ENCODE measurements at places on chromosomes 1 and 21.

DNA sequence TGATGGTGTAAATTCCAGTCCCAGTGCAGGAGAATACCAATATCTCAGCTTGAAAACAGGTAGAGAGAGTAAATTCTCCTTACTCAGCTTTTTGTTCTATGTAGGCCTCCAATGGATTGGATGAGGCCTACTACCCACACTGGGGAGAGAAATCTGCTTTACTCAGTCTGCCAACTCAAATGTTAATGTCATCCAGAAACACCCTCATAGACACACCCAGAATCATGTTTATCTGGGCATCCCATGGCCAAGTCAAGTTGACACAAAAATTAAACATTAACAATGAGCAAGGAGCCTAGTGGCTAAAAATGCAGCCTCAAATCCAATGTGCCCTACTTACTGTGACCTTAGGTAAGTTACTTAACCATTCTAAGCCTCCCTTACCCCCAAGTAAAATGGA is 6.9 kb upstream of the HLX start:
- peaks cover 4% of the 10 kb centered on the region for H3K4me1 ChIP-seq
- no peak for DNase-seq
- H3K36me3 ChIP-seq = no peaks in the 10 kb centered on the region

GRCh38 chr1:213761845-213762407 is 225.8 kb upstream of the PROX1 start:
- no peaks in the 10 kb centered on the region for H3K36me3 ChIP-seq
- H3K4me1 ChIP-seq = no peaks in the 10 kb centered on the region
- no peaks in the 10 kb centered on the region for H3K27me3 ChIP-seq
- DNase-seq = no peak
- no peak overlapping the region for H3K27ac ChIP-seq

GRCh38 chr1:25820247-25821111 is 725 bp downstream of the MTFR1L start:
- peak overlapping the region; percentile 98 for H3K4me3 ChIP-seq
- no peaks in the 10 kb centered on the region for H3K27me3 ChIP-seq
- peaks cover 26% of the 10 kb centered on the region for H3K4me1 ChIP-seq
- DNase-seq = peak; percentile 77
- no peaks in the 10 kb centered on the region for H3K36me3 ChIP-seq

- no peak for DNase-seq
- H3K4me3 ChIP-seq = no peak overlapping the region
- H3K4me1 ChIP-seq = peaks cover 26% of the 10 kb centered on the region
- no peaks in the 10 kb centered on the region for H3K27me3 ChIP-seq
- no peak overlapping the region for H3K27ac ChIP-seq
Measured at GRCh38 chr21:34077888-34078287, 4.5 kb downstream of the MRPS6 start.

- no peaks in the 10 kb centered on the region for H3K27me3 ChIP-seq
- no peaks in the 10 kb centered on the region for H3K36me3 ChIP-seq
- H3K27ac ChIP-seq = peak overlapping the region; percentile 76
- DNase-seq = no peak
Measured at GRCh38 chr1:172390301-172390682, 30.2 kb upstream of the C1orf105 start.

GRCh38 chr1:100931716-100932115 is 35.8 kb downstream of the SLC30A7 start:
- no peak overlapping the region for H3K4me3 ChIP-seq
- peaks cover 16% of the 10 kb centered on the region for H3K4me1 ChIP-seq
- H3K27ac ChIP-seq = peak overlapping the region; percentile 37
- no peak for DNase-seq

GRCh38 chr1:14855801-14856200 is 257.3 kb downstream of the KAZN start:
- H3K4me1 ChIP-seq = no peaks in the 10 kb centered on the region
- H3K36me3 ChIP-seq = no peaks in the 10 kb centered on the region
- no peak overlapping the region for H3K4me3 ChIP-seq
- no peak overlapping the region for H3K27ac ChIP-seq
- DNase-seq = no peak

- peak; percentile 6 for DNase-seq
- H3K27ac ChIP-seq = peak overlapping the region; percentile 29
- no peaks in the 10 kb centered on the region for H3K27me3 ChIP-seq
Measured at GRCh38 chr1:225453797-225454648, 26.2 kb upstream of the LBR start.

- no peaks in the 10 kb centered on the region for H3K36me3 ChIP-seq
- no peak overlapping the region for H3K27ac ChIP-seq
- DNase-seq = no peak
- no peak overlapping the region for H3K4me3 ChIP-seq
- no peaks in the 10 kb centered on the region for H3K27me3 ChIP-seq
Measured at GRCh38 chr21:15095326-15095725, 30.5 kb upstream of the NRIP1 start.

DNA sequence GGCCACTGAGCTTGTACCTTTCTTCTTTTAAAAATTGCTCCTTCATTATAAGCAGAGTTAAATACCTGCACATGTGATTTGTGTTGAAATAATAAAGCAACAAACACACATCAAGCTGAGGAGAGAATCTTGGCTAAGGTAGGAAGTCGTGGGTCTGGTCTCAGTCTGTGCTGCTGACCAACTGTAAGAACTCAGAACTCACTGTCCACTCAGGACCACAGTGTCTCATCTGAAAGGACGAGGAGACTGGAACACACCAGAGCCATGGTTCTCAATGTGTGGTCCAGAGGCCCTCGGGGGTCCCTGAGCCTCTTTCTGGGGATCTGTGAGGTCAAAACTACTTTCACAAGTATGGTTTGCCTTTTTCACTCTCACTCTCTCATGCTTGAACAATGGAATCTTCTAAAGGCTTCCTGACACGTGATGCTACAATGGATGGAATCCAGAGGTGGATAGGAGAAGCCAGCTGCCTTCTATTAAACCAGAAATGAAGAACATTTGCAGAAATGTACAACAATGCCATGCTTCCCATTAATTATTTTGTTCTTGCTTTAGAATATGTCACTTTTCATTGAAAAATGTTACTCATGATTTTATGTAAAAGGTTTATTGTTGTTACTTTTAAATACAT is 17.3 kb upstream of the ETS2 start:
- no peaks in the 10 kb centered on the region for H3K27me3 ChIP-seq
- H3K27ac ChIP-seq = no peak overlapping the region
- no peak overlapping the region for H3K4me3 ChIP-seq
- no peaks in the 10 kb centered on the region for H3K4me1 ChIP-seq
- no peaks in the 10 kb centered on the region for H3K36me3 ChIP-seq
- no peak for DNase-seq

- DNase-seq = no peak
- H3K27me3 ChIP-seq = no peaks in the 10 kb centered on the region
- no peaks in the 10 kb centered on the region for H3K36me3 ChIP-seq
- H3K4me1 ChIP-seq = no peaks in the 10 kb centered on the region
Measured at GRCh38 chr1:36625935-36626310, 143.2 kb upstream of the CSF3R start.

- H3K27me3 ChIP-seq = no peaks in the 10 kb centered on the region
- no peak for DNase-seq
- H3K4me1 ChIP-seq = no peaks in the 10 kb centered on the region
- H3K4me3 ChIP-seq = no peak overlapping the region
Measured at GRCh38 chr1:156973417-156973816, 53.0 kb downstream of the LRRC71 start.

GRCh38 chr21:29104239-29104708 is 26.2 kb upstream of the MAP3K7CL start:
- H3K27me3 ChIP-seq = no peaks in the 10 kb centered on the region
- H3K4me1 ChIP-seq = no peaks in the 10 kb centered on the region
- no peak overlapping the region for H3K4me3 ChIP-seq

GRCh38 chr1:53378932-53379661 is 51.2 kb upstream of the LRP8 start:
- no peaks in the 10 kb centered on the region for H3K36me3 ChIP-seq
- DNase-seq = no peak
- no peak overlapping the region for H3K4me3 ChIP-seq
- no peaks in the 10 kb centered on the region for H3K4me1 ChIP-seq
- no peak overlapping the region for H3K27ac ChIP-seq
- H3K27me3 ChIP-seq = no peaks in the 10 kb centered on the region

DNA sequence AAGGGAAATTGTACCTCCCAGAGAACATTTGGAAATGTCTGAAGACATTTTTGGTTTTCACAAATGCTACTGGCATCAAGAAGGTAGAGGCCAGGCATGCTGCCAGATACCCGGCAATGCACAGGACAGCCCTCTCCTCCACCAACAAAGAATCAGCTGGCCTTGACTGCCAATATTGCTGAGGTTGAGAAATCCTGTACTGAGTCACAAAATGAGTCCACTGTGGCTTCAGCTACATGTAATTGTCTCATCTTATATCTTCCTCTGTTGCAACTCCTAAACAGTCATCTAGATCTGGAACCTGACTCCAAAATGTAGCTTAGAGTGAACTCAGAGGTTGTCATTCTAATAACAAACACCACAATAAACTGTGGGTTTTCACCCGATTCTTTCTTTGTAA is 327.5 kb upstream of the POGK start:
- H3K27ac ChIP-seq = no peak overlapping the region
- H3K4me3 ChIP-seq = no peak overlapping the region
- DNase-seq = no peak
- H3K4me1 ChIP-seq = no peaks in the 10 kb centered on the region
- no peaks in the 10 kb centered on the region for H3K27me3 ChIP-seq

GRCh38 chr1:119006406-119007279 is 18.5 kb upstream of the TBX15 start:
- H3K4me1 ChIP-seq = peaks cover 21% of the 10 kb centered on the region
- no peak overlapping the region for H3K4me3 ChIP-seq
- H3K36me3 ChIP-seq = no peaks in the 10 kb centered on the region

GRCh38 chr1:94851571-94851970 is 31.4 kb downstream of the SLC44A3 start:
- peaks cover 6% of the 10 kb centered on the region for H3K4me1 ChIP-seq
- no peak for DNase-seq
- H3K36me3 ChIP-seq = no peaks in the 10 kb centered on the region
- H3K27ac ChIP-seq = no peak overlapping the region
- H3K27me3 ChIP-seq = peaks cover 2% of the 10 kb centered on the region

DNA sequence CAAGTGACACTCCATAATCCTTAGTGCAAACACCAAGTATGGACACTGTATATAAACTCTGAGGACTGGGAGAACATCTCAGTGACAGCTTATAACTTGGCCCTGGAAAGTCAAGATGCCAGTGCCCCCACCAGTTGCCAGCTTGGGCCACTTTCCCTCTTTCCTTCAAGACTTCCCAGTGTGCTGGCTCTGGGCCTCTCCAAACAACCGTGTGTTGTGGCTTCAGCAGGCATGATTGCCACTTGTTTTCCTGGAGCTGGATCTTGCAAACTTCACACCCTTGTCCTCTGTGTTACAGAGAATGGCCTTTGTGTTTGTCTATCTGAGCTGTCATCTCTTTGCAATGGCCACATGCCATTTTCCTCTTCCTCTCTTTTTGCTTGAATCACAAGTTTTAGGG is 37.0 kb downstream of the CCDC185 start:
- H3K4me1 ChIP-seq = no peaks in the 10 kb centered on the region
- no peak overlapping the region for H3K4me3 ChIP-seq
- H3K27me3 ChIP-seq = no peaks in the 10 kb centered on the region
- H3K36me3 ChIP-seq = no peaks in the 10 kb centered on the region

- peak overlapping the region; percentile 90 for H3K4me3 ChIP-seq
- peaks cover 17% of the 10 kb centered on the region for H3K4me1 ChIP-seq
- no peak for DNase-seq
- peaks cover 4% of the 10 kb centered on the region for H3K36me3 ChIP-seq
- H3K27me3 ChIP-seq = no peaks in the 10 kb centered on the region
Measured at GRCh38 chr1:40978886-40979240, 633 bp upstream of the CTPS1 start.

DNA sequence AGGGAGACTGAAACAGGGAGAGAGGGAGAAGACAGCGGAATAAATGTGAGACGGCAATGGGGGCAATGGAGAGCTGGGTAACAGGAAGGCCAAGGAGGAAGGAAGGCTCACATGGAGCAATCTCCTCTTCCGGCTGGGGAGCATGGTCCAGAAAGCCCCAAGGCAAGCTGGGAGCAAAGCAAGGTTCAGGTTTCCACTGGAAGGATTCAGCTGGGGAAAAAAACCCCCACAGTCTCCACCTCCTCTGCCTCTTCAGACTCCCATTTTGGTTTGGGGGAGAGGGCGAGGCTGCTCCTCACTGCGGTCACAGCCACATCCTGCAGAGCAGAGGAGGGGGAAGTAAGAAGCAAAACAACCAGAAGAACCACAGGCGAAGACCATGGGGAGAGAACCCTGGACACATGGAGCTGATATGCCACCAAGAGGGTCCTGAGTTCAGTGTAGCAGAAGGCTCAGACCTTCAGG is 650 bp downstream of the TNFAIP8L2 start:
- H3K4me3 ChIP-seq = peak overlapping the region; percentile 76
- peaks cover 49% of the 10 kb centered on the region for H3K4me1 ChIP-seq
- H3K27me3 ChIP-seq = no peaks in the 10 kb centered on the region
- H3K27ac ChIP-seq = peak overlapping the region; percentile 68
- peaks cover 15% of the 10 kb centered on the region for H3K36me3 ChIP-seq

DNA sequence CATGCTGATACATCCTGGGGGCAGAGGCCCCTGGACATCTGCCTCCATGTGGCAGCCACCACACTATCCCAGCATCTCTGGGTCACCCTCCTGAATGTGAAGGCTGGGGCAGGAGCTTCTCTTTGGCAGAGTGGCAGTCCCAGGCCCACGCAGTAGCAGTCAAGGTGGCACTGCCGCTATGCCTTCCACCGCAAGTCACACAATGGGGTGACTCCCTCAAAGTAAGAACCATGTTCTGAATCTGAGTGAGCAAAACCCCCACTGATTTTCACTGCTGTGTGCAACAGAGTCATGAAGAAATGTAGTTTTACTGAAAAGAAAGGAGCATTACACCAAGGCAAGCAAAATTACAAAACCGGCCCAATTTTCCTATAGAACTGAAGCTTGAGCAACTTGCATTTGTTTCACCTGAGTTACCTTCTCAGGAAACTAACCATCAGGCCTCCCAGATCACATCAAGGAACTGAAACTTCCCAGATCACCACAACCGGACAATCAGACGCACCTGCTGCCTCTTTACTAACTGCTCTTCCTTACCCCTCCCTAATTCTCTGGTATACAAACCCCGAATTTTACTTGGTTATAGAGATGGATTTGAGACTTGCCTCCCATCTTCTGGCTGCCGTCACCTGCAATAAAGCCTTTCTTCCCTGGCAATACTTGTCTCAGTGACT is 102.6 kb downstream of the PCP4 start:
- no peak overlapping the region for H3K27ac ChIP-seq
- DNase-seq = no peak
- no peaks in the 10 kb centered on the region for H3K4me1 ChIP-seq
- H3K4me3 ChIP-seq = no peak overlapping the region
- H3K27me3 ChIP-seq = no peaks in the 10 kb centered on the region

- H3K4me3 ChIP-seq = no peak overlapping the region
- H3K27ac ChIP-seq = no peak overlapping the region
- no peaks in the 10 kb centered on the region for H3K36me3 ChIP-seq
- no peak for DNase-seq
Measured at GRCh38 chr21:41217671-41218385, 49.9 kb downstream of the BACE2 start.

Data from natural killer cell (primary cell).